Activated CD8-positive, alpha-beta T cell treated with anti-CD3 and anti-CD28 coated beads, Interleukin-2, amount 10 ng/mL, durations not matched to agents 7 days and 5 days (primary cell): ENCODE measurements at places on chromosomes 12 and 14.
A peak's percentile ranks its signal among the peaks of the same experiment; 100 is the strongest.

DNA sequence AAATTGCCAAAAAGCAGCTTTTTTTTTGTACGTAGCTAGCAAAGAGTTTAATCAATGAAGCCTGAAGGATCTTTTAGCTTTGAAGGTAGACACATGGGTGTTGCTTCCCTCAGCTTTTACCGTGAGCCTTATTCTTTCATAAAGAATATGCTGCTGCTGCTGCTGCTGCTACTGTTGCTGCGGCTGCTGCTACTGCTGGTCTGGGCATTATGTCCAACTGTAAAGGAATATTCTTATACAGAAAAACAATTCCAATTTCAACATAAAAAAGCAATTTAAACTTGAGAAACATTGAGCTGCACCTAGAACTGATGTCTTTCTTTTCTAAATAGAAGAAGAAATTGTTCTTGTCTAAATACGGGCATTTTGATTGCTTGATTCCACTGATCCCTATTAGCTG lies 38.9 kb upstream of the PPP1R12A start:
- no peak for DNase-seq
- no peaks in the 10 kb centered on the region for H3K4me1 ChIP-seq
- H3K4me3 ChIP-seq: no peak overlapping the region
- H3K27ac ChIP-seq: no peak overlapping the region
- H3K27me3 ChIP-seq: peaks cover 4% of the 10 kb centered on the region
- no peaks in the 10 kb centered on the region for H3K36me3 ChIP-seq

- peaks cover 2% of the 10 kb centered on the region for H3K27me3 ChIP-seq
- H3K27ac ChIP-seq: no peak overlapping the region
- DNase-seq: no peak
- no peak overlapping the region for H3K4me3 ChIP-seq
- no peaks in the 10 kb centered on the region for H3K36me3 ChIP-seq
Observed at GRCh38 chr14:58882577-58883018, 244.8 kb downstream of the DACT1 start.

GRCh38 chr12:95970905-95971304 lies 25.2 kb downstream of the HAL start:
- H3K27me3 ChIP-seq: no peaks in the 10 kb centered on the region
- no peak overlapping the region for H3K4me3 ChIP-seq
- H3K4me1 ChIP-seq: no peaks in the 10 kb centered on the region
- DNase-seq: no peak
- no peak overlapping the region for H3K27ac ChIP-seq

GRCh38 chr12:56062996-56063395 lies 17.0 kb upstream of the ERBB3 start:
- H3K27me3 ChIP-seq: peaks cover 7% of the 10 kb centered on the region
- no peaks in the 10 kb centered on the region for H3K36me3 ChIP-seq
- no peak overlapping the region for H3K4me3 ChIP-seq
- H3K4me1 ChIP-seq: no peaks in the 10 kb centered on the region
- no peak overlapping the region for H3K27ac ChIP-seq
- DNase-seq: no peak

DNA sequence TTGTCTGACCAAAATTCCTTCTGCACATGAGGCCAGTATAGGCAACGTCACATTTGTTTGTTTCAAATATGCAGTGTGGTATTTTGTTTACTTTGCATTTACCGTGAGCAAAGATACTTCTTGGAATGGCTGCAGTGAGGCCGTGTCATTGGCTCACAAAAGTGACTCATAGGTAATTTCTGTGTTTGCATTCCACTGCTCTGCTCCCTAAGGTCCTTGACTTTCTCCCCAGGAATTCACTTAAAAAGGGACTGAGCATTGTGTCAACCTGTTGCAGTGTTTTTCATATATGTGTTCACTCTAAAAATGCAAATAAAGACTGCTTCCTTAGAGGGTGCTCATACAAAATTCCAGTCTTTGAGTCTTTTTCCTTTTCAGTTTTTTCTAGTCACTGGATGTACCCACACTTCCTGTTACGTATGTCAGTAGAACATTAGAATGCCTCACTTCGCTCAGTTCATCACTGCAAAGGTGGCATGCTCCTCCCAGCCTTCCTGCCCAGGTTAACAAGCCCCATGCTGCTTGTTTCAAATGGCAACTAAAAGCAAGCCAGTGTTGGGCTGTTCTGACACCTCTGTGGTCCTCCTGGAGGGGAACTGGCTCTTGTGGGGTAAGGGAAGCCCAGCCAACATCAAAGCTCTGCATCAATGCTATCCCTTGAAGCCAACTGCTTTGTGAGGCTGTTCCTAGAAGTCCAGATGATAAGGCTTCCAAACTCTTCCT lies 9.1 kb downstream of the C12orf76 start:
- DNase-seq: peak; percentile 43
- H3K27ac ChIP-seq: peak overlapping the region; percentile 81
- H3K4me3 ChIP-seq: no peak overlapping the region
- H3K4me1 ChIP-seq: peaks cover 56% of the 10 kb centered on the region
